Mammary epithelial cell (primary cell): ENCODE measurements at places on chromosomes 5 and 9. TPM values are rescaled to one million over a fixed set of nuclear protein-coding genes. Genes with fewer than 3 reads are reported as not detected.

- DNase-seq: no peak
Measured at GRCh38 chr5:124936626-124936933, 190.1 kb upstream of the ZNF608 start.

- DNase-seq: no peak
Measured at GRCh38 chr9:68974431-68974830, 39.5 kb downstream of the PRKACG start.

- DNase-seq: no peak
Measured at GRCh38 chr9:127384016-127384730, 12.8 kb upstream of the SLC2A8 start.

The SPINK13 gene
- not detected for total RNA-seq
